ENCODE measurements at places on chromosomes 12 and 14.

DNA sequence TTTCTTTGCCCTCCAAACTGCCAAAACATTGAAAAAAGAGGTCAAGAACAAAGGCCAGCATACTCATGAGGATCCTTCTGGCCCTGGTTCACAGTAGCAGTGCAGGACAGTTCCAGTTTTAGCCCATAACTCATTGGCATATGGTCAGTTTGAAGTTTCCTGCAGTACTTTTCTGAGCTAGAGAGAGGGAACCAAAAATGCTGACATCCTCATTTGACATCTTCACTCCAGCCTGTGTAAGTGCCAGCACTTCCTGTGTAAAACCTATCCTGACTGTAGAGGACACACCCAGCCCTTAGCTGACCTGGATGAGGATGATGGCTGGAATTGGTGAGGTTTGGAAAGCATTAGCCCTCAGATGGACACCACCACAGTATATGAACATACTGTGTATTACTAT is 84.1 kb downstream of the FGD4 start:
- no peak for DNase-seq

- DNase-seq, result no peak
Measured at GRCh38 chr12:46292754-46293402, 24.0 kb upstream of the SLC38A1 start.

DNA sequence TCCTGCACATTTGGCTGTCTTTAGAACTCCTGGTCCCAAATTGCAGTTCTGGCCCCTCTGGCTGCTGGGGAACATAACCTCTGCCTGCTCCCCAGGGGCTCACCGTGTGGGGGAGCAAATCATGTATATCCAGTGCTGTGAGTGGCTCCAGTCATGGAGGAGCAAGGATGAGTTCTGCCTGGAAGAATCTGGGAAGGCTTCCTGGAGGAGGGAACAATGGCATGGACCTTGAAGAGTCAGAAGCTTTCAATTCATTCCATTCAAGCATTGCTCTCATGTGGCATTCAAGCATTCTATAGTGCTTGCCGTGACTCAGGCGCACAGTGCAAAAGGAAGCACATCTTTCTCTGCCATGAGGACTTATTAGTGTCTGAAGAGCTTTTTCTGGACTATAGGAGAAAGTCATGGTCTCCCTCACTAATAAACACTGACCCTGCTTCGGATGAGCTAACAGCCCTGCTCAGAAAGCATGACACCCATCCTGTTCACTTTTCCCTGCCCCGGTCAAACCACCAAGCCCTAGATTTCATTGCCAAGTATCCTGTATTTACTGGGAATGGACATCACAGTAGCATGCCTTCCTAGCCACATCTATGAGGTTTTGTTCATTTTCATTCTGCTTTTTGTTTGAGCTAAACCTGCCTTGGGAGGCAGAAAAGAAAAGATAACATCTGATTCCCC is 3.5 kb downstream of the IFI27 start:
- no peak for DNase-seq

GRCh38 chr12:7376196-7376595 is 67.8 kb downstream of the CD163L1 start:
- DNase-seq, result peak; percentile 58

GRCh38 chr14:76208340-76208739 is 56.6 kb downstream of the GPATCH2L start:
- DNase-seq, result no peak

DNA sequence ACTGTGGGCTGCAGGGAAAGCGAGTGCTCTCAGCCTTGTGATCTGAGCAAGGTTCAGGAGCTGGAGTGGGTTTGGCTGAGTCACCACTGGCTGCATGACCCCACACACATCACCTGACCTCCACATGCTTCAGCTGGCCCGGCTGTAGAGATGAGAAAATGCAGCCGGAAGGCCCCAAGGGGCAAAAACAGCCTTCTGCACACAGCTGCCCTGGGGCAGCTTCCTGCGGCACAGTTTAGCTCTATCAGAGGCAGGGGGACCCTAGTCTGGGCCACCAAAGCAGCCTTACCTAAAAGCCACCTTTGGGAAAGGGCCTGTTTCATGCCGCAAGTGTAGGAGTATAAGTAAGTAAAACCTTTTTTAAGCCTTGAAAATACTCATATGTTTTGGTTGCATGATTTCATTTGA is 123.3 kb downstream of the SSPN start:
- DNase-seq, result peak; percentile 81

DNA sequence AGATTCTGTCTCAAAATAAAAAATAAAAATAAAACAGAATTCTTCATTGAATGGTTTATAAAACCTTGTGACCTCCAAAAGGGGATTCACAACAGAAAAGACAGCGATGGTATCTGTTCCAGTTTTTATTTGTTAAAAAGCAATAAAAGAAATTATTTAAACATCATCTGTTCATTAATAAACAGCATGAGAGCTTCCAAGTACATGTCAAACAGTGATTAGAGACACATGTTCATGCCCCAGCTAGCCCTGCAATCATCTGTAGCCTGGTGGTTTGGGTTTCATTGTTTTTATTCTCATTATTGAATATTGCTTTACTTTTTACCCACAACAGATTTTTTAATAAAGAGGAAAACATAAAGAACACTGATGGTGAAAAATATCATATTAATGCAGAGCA is 173.3 kb downstream of the ANO2 start:
- DNase-seq, result no peak

DNA sequence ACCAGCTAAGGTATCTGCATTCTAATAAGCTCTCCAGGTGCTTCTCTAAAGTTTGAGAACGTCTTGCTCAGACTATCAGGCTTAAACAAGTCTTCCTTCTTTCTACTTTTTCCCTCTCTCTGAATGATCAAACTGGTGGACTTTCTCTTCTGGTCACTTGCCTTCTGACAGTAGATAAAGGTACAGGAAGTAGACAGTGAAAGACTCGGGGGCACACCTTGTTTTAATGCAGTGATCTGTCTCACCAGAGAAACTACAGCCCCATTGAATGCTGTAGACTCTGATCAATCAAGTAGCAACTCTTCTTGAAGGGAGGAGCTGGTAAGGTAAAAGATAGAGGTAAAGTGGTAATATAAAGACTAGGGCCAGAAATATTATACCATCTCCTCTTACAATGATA is 48.1 kb upstream of the ATXN7L3B start:
- DNase-seq, result no peak

- no peak for DNase-seq
Measured at GRCh38 chr12:80791863-80792262, 75.2 kb downstream of the MYF5 start.

- DNase-seq, result peak; percentile 71
Measured at GRCh38 chr12:49703647-49704137, 3.5 kb downstream of the FMNL3 start.

GRCh38 chr12:94262228-94263010 is 114.0 kb downstream of the PLXNC1 start:
- peak; percentile 84 for DNase-seq

- DNase-seq, result peak; percentile 31
Measured at GRCh38 chr12:94704452-94705306, 54.3 kb upstream of the TMCC3 start.

GRCh38 chr14:102046337-102047278 is 40.2 kb downstream of the HSP90AA1 start:
- peak; percentile 21 for DNase-seq

GRCh38 chr12:23817345-23817744 is 132.1 kb downstream of the SOX5 start:
- DNase-seq, result no peak

DNA sequence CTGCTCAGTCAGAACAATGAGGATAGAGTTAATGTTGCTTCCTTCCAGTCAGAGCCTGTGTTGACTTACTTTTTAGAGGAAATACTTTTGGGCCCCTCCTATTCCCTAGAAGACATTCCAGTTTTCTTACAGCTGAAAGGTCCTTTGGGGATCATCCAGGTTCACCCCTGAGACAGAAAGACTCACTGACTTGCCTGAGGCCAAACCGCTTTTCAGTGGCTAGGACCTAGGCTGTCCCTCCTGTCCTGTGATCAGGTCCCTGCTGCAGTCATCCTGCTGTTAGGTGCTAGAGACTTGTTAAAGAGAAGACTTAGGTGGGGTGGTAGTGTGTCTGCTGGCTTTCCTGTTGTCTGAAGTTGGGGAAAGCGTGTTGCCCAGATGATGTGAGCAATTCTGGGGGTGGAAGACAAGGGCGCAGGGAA is 39.6 kb downstream of the SUSD6 start:
- DNase-seq, result peak; percentile 21

- no peak for DNase-seq
Measured at GRCh38 chr12:50547742-50548141, 43.0 kb downstream of the DIP2B start.

- DNase-seq, result no peak
Measured at GRCh38 chr14:101359221-101360053, 201.9 kb upstream of the DIO3 start.

DNA sequence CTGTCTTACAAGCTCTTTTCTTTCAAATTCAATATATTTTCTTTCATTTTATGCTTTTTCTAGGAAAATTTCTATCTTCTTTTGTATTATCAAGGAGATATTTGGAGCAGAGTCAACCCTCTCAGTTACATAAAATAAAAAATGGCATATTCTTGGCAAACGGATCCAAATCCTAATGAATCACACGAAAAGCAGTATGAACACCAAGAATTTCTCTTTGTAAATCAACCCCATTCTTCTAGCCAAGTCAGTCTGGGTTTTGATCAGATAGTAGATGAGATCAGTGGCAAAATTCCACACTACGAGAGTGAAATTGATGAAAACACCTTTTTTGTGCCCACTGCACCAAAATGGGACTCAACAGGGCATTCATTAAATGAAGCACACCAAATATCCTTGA is 20.6 kb downstream of the PIK3C2G start:
- no peak for DNase-seq

GRCh38 chr12:103901518-103902173 is 28.6 kb upstream of the HSP90B1 start:
- DNase-seq, result no peak

DNA sequence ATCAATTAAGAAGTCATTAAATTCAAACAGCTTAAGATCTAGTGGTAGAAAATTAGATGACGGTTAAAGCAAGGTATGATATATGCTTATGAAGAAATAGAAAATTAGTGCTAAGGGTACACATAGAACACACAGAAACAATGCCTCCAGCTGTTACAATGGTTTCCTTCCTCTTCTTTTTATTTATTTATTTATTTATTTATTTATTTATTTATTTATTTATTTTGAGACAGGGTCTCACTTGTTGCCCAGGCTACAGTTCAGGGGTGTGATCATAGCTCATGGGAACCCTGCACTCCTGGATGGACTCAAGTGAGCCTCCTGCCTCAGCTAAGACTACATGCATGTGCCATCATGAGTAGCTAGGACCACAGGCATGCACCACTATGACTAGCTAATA is 34.9 kb upstream of the PTPRR start:
- no peak for DNase-seq

Measured in NCI-H226 (cell line).